ENCODE measurements at places on chromosomes 1 and 21.
A peak's percentile ranks its signal among the peaks of the same experiment; 100 is the strongest.

GRCh38 chr1:231861541-231862481 is 235.2 kb downstream of the DISC1 start:
- DNase-seq = no peak

DNA sequence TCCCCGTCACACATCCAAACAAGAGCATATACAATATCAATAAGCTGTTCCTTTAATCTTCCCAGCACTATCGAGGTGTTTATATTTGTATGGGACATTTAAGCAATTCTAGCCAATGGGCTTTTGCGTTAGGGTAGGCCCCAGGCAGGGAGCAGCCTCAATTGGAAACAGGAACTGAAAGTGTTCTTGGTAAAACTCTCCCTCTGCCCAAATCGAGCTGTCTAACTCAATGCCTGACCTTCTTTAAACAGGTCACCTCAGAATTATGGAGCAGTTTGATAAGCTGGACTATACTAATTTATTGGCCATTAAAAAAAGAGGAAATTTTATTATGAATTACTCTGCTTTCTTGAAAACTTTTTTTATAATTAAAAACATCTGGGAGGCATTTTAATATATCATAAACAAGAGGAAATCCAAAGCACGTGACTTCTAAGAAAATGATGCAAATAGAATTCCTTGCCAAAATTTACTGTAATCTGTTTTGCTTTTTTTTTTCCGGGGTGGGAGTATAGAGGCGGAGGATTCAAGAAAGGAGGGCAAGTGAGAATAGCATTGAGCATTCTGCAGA is 498.1 kb downstream of the LMO4 start:
- DNase-seq = no peak

DNA sequence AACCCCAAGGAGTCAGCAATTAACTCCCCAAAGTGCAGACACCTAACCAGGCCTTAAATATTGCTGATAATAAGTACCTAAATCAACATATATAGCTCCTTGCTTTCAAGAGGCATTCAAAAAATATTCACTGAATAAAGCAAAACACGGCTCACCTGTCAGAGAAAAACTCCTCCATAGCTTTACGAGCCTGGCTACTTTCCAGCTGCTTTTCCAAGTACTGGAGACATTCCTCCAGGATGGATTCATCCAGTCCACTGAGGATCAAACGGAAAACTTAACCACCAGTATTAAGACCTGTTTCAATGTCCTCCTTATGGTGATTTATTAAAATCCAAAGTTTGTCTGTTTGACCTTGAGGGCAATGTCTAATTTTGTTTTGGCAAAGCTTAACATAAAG is 44.6 kb downstream of the UBR4 start:
- no peak for DNase-seq

- no peak for DNase-seq
Observed at GRCh38 chr1:147807405-147807804, 47.0 kb upstream of the GJA5 start.

- no peak for DNase-seq
Observed at GRCh38 chr1:29202053-29202452, 20.4 kb upstream of the SRSF4 start.

GRCh38 chr1:172870901-172871606 is 179.7 kb downstream of the TNFSF18 start:
- peak; percentile 20 for DNase-seq

Data from activated CD4-positive, alpha-beta T cell treated with anti-CD3 and anti-CD28 coated beads, Interleukin-2, amount 10 ng/mL, durations not matched to agents 7 days and 5 days (primary cell).